HFFc6 (cell line): ENCODE measurements at places on chromosomes 5 and 9. TPM values are rescaled to one million over a fixed set of nuclear protein-coding genes. Genes with fewer than 3 reads are reported as not detected.
A peak's percentile ranks its signal among the peaks of the same experiment; 100 is the strongest.

The SLC9A3 gene
- 0.63 to 0.78 TPM (median 0.72 TPM) in 3 replicates for total RNA-seq

The SV2C gene
- total RNA-seq, result not detected in 3 replicates

DNA sequence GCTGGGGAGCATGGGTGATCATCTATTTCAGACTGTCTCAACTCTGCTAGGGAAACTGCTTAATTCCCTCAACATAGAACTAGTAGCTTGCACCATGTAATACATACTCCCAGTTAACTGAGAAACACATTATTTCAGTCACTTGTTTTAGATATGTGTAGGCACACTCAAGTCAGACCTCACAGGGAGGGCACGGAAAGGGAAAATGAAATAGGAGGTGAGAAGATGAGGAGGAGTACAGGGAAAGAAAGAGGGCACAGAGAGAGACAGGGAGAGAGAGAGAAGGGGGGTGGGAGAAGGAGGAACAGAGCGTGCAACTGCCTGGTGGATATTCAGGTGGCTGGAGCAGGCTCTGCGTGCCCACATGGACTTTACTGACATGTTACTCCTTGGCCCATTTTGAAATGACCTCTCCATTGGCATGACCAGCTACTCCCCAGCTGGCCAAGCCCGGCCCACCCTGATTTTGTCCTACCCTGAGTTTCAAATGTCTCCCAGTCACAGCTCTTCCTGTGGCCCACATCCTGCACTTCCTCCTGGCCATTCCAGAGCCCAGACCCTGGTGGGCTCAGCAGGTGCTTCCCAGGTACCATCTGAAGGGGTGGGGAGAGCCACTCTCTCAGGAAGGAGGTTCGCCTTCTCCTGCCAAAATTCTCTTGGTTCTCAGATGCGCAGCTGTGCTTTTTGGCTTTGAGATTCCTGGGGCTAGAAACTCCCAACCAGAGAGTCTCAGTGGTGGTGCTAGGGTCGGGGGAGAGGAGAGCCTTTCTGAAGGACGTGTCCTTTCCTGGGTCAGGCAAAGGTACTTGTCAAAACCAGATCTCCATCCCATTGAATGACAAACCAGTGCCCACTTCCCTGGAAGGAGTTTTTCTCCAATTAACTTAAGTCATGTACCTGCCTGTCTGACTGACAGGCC lies 229.4 kb downstream of the FSTL4 start:
- no peak for DNase-seq

DNA sequence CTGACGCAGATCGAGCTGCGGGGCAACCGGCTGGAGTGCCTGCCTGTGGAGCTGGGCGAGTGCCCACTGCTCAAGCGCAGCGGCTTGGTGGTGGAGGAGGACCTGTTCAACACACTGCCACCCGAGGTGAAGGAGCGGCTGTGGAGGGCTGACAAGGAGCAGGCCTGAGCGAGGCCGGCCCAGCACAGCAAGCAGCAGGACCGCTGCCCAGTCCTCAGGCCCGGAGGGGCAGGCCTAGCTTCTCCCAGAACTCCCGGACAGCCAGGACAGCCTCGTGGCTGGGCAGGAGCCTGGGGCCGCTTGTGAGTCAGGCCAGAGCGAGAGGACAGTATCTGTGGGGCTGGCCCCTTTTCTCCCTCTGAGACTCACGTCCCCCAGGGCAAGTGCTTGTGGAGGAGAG lies 4.6 kb upstream of the PHYHD1 start:
- peak; percentile 55 for DNase-seq

The GLRA1 gene
- not detected in 3 replicates for total RNA-seq

- no peak for DNase-seq
Measured at GRCh38 chr5:42321785-42322184, 101.5 kb upstream of the GHR start.

GRCh38 chr5:26649000-26649399 lies 389.4 kb downstream of the CDH9 start:
- DNase-seq, result no peak

DNA sequence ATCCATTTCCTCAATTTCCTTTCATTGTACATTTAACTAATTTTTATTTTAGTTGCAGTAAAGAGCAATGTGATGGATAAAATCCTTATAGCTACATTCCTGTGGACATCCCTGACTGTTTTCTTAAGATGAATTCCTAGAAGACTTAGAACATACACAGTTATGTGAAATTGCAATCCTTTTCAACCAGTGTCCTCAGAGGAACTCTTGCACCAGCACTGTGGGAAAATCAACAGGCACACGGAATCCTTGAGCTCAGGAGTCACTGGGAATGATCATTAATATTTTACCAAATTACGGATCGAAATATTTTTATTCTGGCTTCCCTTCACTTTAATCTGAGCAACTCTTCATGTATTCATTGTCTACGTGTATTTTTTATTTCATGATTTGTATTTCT lies 901.9 kb upstream of the WWC1 start:
- no peak for DNase-seq

- no peak for DNase-seq
Measured at GRCh38 chr9:34452568-34452967, 5.8 kb downstream of the FAM219A start.

DNA sequence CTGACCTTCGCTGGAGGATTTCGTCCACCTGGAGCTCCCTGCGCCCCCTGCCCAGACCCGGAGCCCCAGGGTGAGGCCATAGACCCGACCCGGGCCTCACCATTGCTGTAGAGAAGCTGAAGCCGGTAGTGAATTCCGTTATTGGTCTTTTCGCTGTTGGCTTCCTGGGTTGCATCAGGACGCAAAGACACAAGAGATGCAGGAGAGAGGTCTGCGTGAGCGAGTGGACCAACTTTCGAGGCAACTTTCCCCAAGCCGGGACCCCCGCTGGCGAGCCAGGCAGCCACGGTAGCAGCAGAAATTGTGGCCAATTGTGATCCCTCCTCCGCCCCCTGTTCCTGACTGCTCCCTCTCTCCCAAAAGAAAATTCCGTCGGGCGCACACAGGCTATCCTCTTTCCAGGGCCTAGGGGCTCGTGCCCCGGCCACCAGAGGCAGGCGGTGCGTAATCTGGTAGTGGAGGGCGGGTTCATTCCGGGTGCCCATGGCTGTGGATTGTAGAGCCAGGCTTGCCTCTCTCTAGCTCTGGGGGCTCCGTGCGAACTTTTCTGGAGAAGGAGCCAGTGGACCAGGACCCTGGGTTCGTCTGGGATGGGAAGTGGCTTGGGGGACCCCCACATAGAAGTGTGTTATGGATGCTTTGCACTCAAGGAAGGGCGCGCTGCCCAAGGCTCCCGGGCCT lies 3.3 kb downstream of the EBF1 start:
- DNase-seq, result no peak

DNA sequence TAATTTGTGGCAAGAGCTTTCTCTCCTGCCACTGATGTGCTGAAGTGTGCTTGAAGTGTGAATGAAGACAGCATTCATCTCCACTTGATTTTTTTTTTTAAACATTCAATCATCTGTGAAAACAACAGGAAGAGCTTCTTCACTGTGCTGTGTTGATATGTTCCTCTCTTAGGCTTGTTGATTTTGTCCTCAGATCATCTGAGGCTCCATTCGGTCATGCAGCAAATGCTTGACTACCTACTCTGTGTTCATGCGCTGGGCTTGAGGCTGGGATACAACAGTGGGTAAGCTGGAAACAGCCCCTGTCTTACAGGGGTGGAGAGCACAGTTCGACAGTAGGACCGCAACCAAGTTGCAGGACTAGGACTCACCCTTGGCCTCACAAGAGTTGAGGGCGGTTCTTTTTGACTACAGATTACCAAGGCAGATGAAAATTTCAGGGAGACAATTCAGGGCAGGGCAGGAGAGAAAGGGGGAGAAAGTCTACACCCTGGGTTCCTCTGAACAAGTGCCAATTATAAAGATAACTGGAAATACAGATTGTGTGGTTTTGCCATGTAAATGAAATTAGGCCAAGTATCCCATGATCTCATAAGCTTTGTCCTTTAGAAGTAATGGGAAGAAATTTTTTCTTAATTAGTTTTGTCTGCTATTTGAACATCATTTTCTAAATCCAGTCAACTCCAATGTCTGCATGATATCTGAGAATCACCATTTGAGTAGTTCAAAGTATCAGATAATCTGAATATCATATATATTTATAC lies 31.0 kb upstream of the F2R start:
- DNase-seq, result no peak

The ZFP37 gene
- 2.1 to 2.3 TPM (median 2.3 TPM) in 3 replicates for total RNA-seq
